AG10803 (cell line): ENCODE measurements at places on chromosomes 12 and 14.
A peak's percentile ranks its signal among the peaks of the same experiment; 100 is the strongest.

DNA sequence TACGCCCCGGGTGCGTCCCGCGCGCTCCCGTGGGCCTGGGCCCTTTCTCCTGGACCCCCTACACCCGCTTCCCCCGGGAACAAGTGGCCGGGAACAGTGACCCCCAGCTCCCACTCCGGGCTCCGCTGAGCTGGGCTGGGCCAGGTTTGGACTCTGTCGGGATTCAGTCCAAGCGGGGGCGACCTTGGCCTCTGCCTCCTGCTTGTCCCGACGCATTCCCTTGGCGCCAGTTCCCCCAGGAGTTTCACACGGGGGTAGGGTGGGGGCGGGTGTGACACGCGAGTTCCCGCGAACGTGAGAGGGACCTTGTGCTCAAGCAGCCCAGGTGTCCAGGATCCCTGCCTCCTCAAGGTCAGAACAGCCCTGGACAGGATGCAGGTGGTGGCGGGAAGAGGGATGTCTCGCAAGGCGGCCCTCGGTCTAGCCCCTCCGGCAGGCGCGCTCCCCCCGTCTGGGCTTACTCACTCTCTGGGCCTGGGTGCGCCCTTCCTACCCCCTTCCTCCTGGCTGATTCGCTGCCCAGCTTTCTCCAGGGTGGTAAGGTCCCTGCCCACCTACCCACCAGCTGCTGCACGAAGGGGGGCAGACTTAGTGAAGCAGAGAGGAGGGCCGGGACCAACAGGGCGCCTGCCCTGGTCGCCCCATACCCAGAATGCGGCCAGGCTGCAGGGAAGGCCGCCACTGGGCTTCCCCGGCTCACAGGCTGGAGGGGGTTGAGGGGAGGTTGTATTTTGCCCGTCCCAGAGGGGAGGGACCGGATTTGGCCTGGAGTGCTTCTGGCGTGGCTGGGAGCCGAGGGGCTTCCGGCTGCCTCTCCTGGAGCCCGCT, 862 bp downstream of the CRIP2 start:
- peak; percentile 43 for DNase-seq

GRCh38 chr12:95615749-95616148, 64.5 kb upstream of the USP44 start:
- no peak for DNase-seq

GRCh38 chr14:57302883-57303282, 34.1 kb downstream of the AP5M1 start:
- DNase-seq = no peak

DNA sequence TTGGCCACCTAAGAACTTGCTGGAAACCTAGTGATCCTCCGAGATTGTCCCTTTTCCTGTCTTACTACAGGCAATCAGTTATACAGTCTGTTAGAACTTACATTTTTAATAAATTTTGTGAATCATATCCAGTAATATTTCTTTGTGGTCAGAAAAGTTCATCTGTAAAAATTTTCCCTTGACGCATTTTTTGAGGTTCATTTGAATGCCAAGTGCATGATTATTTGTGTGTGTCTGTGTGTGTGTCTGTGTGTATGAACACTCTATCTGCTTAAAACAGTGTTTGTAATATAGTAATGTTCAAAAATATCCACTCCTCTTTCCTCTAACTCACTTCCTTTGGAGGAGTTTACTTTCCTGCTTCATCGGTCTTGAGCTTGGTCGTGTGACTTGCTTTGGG, 468.7 kb upstream of the FLRT2 start:
- no peak for DNase-seq
